ENCODE measurements at places on chromosomes 5 and 9.

DNA sequence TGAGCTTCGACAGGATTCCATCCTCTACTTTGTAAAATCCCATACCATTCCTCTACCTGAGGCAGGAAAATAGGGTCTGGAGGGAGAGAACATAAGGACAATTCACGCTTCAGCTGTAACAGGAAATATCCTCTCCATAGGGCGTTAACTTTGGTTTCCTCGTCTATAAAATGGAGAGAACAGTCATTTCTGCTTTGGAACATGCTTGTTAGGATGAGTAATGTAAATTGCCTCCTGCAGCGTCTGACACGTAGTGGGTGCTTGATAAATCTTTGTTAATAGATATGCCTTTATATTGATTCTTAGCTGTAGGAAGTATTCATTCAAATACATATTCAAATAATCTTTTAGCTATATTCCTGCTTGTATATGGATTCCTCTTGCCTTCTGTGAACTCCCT is 711 bp upstream of the SUB1 start:
- peak overlapping the region; percentile 85 for H3K4me3 ChIP-seq
- H3K4me1 ChIP-seq: peaks cover 81% of the 10 kb centered on the region
- H3K36me3 ChIP-seq: peaks cover 20% of the 10 kb centered on the region
- ATAC-seq: no peak

DNA sequence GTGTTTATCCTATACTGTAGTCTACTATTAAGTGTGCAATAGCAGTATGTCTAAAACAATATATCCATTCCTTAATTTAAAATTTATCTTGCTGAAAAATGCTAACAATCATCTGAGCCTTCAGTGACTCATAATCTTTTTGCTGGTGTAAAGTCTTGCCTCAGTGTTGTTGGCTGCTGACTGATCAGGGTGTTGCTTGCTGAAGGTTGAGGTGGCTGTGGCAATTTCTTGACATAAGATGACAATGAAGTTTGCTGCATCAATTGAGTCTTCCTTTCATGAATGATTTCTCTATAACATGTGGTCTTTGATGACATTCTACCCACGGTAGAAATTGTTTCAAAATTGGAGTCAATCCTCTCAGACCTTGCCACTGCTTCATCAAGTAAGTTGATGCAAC is 24.3 kb upstream of the SPEF2 start:
- no peaks in the 10 kb centered on the region for H3K36me3 ChIP-seq
- no peak overlapping the region for H3K27ac ChIP-seq
- H3K4me3 ChIP-seq: no peak overlapping the region
- no peak for ATAC-seq

DNA sequence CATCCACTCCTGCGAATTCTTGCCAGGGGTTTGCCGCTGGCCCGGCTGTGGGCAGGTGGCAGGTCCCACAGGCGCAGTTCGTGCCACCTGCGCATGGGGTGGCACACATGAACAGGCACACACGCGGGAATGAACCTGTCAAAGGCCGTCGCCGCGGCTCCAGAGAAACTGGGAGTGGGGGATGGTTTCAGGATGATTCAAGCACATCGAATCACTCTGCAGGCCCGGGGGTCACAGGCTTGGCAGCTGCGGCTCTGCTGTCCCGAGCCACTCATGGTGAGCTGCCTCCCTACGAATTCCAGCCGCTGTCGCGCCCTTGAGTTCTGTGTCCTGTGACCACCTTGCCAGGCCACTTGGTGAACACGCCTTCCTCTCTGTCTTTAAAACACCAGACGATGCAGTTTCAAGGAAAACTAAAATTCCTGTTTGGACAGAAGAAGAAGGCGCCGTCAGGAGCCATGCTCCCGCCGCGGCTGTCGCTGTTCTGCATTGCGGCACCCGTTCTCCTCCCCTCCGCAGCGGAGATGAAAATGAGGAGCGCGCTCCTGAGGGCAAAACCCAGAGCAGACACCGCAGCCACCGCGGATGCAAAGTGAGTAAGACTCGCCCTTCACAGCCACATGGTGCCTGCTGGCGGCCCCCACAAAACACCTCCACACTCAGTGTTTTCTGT is 15.4 kb upstream of the EXOC3 start:
- H3K4me1 ChIP-seq: peaks cover 41% of the 10 kb centered on the region
- H3K36me3 ChIP-seq: peaks cover 77% of the 10 kb centered on the region
- H3K4me3 ChIP-seq: no peak overlapping the region

DNA sequence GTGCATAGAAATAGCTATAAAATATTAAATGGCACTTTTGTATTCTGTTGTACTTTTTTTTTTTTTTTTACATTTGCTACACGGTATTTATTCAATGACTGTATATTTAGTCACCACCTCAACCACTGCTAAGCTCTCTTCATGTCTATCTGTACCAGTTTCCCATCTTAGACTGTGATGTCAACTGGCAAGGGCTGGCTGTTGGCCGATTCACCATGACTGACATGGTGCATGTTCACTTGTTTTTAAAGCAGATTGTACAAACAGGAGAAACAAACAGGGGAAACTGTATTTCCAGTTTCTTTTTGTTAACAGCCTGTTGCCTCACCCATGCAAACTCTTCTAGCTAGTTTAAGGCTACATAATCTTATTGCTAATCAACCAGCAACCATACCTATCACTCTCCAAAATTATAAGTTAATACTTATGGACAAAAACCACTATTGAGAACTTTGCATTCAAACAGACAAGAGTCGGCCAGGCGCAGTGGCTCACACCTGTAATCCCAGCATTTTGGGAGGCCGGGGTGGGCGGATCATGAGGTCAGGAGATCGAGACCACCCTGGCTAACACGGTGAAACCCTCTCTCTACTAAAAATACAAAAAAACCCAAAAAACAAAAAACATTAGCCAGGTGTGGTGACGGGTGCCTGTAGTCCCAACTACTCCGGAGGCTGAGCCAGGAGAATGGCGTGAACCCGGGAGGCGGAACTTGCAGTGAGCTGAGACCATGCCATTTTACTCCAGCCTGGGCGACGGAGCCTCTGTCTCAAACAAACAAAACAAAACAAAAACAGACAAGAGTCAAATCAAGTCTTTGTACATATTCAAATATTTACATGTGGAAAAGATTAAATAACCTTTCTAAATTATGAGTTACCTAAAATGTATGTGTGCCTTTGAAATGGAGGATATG is 13.2 kb downstream of the ZFAND5 start:
- peaks cover 30% of the 10 kb centered on the region for H3K36me3 ChIP-seq
- peaks cover 19% of the 10 kb centered on the region for H3K4me1 ChIP-seq
- no peak overlapping the region for H3K27ac ChIP-seq
- H3K27me3 ChIP-seq: no peaks in the 10 kb centered on the region

GRCh38 chr9:136963341-136963740 is 11.3 kb downstream of the LCN12 start:
- no peaks in the 10 kb centered on the region for H3K36me3 ChIP-seq
- H3K4me3 ChIP-seq: no peak overlapping the region
- H3K27me3 ChIP-seq: peaks cover 37% of the 10 kb centered on the region
- no peak overlapping the region for H3K27ac ChIP-seq
- peaks cover 10% of the 10 kb centered on the region for H3K4me1 ChIP-seq

GRCh38 chr5:151171529-151171928 is 13.9 kb upstream of the ANXA6 start:
- ATAC-seq: no peak
- no peaks in the 10 kb centered on the region for H3K27me3 ChIP-seq
- H3K4me3 ChIP-seq: no peak overlapping the region
- H3K4me1 ChIP-seq: peaks cover 25% of the 10 kb centered on the region

DNA sequence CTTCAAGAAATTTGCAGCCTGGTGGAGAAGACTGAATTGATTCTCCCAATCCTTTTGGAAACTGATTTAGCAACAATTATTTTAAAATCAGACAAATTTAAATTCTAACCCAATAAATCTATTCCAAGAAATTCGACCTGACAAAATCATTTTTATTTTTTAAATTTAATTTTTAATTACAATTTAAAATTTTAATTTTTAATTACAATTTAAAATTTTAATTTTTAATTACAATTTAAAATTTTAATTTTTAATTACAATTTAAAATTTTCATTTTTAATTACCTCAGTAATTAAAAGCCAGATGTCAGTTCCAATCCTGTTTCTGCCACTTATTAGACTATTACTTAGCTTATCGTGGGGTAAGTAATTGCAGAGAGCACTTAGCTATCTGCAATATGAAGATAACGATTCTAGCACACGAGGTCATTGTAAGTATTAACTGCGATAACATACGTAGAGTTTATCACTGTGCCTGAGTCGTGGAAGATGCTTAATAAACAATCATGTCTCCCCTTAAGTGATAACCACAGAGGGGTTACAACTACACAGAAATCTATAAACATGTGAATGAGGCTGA is 346.4 kb upstream of the SLC24A2 start:
- no peak overlapping the region for H3K4me3 ChIP-seq
- ATAC-seq: no peak
- H3K36me3 ChIP-seq: no peaks in the 10 kb centered on the region

DNA sequence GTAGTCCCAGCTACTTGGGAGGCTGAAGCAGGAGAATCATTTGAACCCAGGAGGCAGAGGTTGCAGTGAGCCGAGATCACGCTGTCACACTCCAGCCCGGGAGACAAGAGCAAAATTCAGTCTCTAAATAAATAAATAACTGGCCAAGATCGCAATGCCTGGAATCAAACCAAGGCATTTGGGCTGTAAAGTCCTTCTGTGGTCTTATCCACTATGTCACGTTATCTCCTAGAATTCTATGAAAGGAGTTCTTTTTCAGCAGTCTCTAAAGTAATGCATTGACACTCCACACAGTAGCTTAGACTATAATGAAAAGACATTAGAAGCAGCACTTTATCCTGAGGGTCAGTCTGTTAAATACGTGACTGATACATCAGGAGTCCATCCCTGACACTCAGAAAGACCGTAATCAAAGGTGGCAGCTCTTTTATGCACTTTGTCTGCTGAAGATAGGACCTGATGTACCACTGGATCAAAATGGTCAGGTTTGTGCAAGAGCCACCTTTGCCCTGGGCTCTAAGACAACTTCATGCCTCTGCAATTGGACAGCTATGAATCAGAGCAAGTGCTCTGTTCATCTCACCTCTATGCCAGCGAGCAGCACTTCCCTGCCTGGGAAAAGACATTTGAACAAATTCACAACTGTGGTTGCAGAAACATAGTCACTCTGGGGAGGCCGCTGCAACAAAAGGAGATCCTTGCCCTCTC is 31.7 kb upstream of the GNA14 start:
- H3K36me3 ChIP-seq: no peaks in the 10 kb centered on the region
- H3K27ac ChIP-seq: no peak overlapping the region
- no peaks in the 10 kb centered on the region for H3K27me3 ChIP-seq
- no peak for ATAC-seq
- no peak overlapping the region for H3K4me3 ChIP-seq
- no peaks in the 10 kb centered on the region for H3K4me1 ChIP-seq

- H3K4me1 ChIP-seq: no peaks in the 10 kb centered on the region
- no peak overlapping the region for H3K4me3 ChIP-seq
- ATAC-seq: no peak
Measured at GRCh38 chr9:18969128-18969527, 63.9 kb downstream of the SAXO1 start.

DNA sequence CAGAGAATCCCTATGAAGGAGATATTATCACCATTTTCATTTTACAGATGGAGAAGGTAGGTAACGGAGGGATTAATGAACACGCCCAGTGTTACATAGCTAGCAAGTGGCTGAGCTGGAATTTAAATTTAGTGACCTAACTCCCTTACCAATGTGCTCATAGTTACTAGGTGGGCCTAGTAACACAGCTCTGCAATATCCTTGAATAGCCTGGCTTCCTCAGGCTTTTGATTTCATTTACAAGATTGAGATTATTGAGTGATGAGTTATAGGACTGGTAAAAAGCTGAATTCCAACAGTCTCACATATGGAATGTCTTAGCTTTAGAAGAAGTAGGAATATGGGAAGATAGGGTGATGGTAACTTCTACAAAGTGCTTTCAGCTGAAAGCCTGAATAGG is 336.3 kb upstream of the KIF2A start:
- H3K27ac ChIP-seq: no peak overlapping the region
- H3K4me3 ChIP-seq: no peak overlapping the region
- H3K36me3 ChIP-seq: no peaks in the 10 kb centered on the region
- H3K4me1 ChIP-seq: no peaks in the 10 kb centered on the region
- H3K27me3 ChIP-seq: no peaks in the 10 kb centered on the region

DNA sequence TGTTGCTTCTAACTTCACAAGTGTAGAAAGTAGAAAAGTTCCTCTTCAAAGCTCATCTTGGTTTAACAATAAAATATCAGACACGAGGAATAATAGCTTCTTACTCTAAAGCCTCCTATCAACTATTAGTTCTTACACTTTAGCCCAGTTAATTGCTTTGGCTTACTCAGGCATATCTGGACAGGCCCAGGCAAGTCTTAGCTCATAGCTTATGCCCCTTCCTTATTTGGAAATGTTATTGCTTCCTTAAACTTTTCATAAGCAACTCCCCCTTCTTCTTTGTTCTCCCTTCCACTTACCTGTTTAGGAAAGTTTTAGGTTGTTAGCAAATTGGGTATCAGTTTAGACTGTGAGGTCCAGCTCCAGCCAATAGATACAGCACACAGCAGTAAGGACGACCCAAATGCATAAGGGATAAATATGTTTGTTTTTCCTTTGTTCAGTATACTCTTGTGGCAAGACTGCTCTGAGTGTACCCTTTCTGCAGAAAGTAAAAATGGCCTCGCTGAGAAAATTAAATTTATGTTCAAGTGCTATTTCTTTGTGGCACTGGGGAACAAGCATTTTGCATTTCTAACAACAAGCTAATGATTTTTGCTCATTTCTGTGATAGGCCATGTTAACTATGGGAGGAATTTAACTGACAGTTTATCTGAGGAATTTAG is 162.1 kb downstream of the SMC2 start:
- no peaks in the 10 kb centered on the region for H3K27me3 ChIP-seq
- no peak overlapping the region for H3K4me3 ChIP-seq
- H3K27ac ChIP-seq: no peak overlapping the region
- H3K4me1 ChIP-seq: no peaks in the 10 kb centered on the region

- peaks cover 7% of the 10 kb centered on the region for H3K4me1 ChIP-seq
- no peaks in the 10 kb centered on the region for H3K27me3 ChIP-seq
- H3K27ac ChIP-seq: no peak overlapping the region
- no peaks in the 10 kb centered on the region for H3K36me3 ChIP-seq
- no peak overlapping the region for H3K4me3 ChIP-seq
Measured at GRCh38 chr9:86652736-86653135, 294.6 kb downstream of the GAS1 start.

DNA sequence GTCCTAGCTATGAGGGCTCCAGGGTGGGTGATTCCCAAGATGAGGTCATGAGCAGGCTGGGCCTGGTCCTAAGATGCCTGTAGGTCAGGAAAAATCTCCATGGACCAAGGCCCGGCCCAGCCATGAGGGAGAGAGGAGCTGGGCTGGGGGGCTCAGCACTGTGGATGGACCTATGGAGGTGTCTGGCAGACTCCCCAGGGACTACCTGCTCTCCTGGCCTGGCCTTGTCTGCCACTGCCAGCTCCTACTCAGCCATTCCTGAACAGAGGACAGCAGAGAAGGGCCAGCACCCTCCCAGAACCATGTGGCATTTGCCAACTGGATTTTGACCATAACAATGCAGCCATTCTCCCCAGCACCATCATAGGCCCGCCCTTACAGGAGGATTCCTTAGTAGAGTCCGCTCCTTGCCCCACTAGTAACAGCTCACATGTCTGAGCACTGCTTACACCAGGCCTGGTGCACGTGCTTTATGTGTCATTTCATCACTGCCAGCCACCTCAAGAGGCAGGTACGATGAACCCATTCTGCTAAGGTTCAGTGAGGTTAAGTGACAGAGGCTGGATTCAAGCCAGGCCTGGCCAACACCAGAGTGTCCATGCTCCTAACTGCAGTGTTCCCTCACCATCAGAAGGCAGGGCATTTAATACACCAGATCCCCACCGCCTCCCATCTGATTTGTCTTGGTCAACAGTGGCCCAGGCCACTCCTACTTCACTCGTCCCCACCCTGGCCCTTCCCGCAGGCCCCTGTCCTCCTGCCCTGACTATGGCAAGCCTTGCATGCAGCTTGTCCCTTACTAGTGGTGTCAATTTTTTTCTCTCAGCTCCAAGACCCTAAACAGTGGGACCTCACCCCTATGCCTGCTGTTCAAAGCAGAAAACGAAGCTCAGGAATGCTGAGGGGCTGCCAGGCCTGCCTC is 669 bp downstream of the IL13 start:
- no peaks in the 10 kb centered on the region for H3K36me3 ChIP-seq
- H3K4me3 ChIP-seq: no peak overlapping the region
- H3K27me3 ChIP-seq: peaks cover 38% of the 10 kb centered on the region
- H3K27ac ChIP-seq: peak overlapping the region; percentile 22
